ENCODE measurements at places on chromosomes 1 and 21.

- no peak for DNase-seq
Observed at GRCh38 chr1:183505454-183506089, 33.3 kb downstream of the SMG7 start.

DNA sequence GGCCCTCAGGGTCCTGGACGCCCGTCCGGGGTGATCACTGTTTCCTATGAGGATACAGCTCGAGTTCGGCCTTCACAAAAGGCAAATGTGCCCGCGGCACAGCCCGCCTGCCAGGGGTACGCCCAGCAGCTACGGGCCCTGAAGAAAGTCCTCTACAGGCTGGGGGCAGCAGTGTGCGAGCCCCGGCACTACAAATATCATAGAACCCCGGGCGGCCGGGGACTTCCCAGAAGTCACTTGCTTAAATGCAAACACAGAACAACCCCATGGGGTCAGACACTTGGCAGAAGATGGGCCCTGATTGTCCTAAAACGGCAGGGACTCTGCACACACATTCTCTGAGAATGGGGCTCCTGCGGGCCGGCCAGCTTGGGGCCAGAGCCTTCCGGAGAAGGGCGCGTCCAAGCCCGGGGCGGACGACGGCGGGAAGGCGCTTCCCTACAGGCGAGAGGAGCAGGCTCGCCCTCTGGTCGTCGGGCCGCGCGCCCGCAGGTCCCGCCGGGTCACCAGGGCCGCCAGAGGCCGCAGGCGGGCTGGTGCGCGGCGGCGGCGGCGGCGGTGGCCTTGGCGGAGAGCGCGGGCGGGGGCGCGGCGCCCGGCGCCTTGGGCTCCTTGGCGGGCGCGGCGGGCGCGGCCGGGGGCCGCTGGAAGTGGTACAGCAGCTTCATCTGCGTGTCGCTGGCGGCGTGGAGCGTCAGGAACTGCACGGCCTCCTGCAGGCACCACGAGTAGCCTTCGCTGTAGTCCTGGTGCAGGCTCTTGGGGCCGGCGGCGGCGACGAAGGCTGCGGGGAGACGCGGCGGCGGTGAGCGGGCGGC is 888 bp downstream of the HES5 start:
- no peak for DNase-seq

GRCh38 chr1:108000184-108000583 is 35.2 kb upstream of the VAV3 start:
- no peak for DNase-seq

GRCh38 chr1:202590126-202590525 is 120.1 kb downstream of the SYT2 start:
- DNase-seq = no peak

- DNase-seq = no peak
Observed at GRCh38 chr1:147236959-147237791, 5.3 kb upstream of the CHD1L start.

DNA sequence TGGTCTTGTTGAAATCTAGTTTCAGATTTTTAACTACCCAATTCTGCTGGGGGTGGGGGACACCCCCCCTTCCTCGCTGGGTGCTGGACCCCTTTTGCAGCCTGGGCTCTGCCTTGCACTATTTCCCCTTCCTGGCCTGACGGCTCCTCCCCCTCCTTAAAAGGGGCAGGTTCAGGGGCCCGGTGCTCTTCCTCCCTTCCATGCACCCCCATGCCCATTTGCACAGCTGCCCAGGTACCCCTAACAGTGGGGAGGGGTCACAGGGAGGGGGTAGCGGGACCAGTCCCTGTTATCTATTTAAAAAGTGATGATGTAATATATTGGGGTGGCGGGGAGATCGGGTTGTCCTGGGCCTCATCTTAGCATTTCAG is 15.3 kb downstream of the ZBTB7B start:
- no peak for DNase-seq

DNA sequence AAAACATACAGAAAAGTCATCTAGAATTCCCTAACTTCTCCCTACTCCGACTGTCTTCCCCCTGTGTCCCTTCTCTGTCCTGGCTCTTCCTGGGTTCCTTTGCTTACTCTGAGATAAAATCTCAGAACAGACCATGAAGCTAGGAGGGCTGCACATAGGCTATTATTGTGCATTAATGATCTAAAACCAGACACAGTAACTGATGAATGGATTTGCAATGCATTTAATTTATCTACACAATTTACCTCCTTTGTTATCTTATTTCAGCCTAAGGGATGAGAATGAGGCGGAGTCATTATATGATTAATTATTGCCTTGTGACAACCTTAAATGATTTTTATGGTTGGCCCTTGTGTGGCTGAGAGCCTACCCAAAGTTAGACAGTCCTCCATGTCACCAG is 14.5 kb downstream of the RHOU start:
- no peak for DNase-seq

DNA sequence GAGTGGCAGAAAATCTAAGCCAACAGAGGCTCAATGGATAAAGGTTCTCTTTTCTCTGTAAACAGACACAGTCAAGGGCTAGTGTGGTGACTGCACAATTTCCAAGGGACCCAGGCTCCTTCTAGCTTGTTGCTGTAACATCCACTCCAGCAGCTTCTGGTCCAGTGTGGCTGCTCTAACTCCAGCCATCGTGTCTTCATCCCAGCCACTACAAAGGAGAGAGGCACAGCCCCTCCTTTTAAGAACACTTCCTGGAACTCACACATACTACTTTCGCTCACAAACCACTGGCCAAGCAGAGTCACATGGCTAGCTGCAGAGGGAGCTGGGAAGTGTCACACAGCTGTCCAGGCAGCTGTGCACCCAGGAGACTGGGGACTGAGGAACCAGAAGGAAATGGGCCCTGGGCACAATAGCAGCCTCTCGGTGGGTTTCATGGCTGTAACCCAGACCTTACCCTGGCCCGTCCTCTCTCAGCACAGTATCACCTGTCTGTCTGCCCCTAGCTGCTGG is 188.6 kb upstream of the VAMP3 start:
- no peak for DNase-seq

GRCh38 chr21:41965461-41966013 is 11.7 kb upstream of the C2CD2 start:
- DNase-seq = no peak

DNA sequence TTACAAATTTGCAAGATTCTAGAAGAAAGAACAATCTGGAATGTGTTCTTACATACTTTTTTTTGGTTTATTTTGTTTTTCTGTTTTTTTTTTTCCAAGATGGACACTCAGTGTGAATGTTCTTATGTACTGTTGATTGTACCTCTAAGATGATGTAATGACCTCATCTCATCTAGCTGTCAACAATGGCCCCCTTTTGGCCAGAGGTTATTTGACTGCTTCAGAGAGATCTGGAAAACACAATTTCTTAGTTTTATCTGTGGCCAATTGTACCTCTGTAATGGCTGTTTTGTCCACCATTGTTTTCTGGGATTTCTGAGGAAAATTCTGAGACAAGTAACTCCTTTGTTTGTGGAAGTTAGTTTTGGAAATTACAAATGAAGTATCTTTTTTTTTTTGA is 38.9 kb downstream of the ST6GALNAC3 start:
- no peak for DNase-seq

DNA sequence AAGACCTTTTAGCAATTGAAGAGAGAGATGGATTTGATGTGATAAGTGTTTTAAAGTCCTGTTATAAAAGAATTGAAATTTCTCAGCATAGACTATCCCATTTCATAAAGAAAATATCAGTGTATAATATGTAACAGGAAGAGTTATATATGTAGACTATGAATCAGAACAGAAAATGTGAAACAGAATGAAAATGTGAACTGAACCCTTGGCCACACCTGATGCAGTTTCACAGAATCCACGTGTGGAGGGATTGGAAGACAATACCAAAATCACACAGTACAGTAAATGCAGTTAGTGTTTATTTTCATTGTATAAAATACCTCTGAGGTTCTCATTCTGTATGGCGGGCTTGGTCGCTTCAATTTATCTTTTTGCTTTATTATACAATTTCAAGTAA is 9.9 kb upstream of the SLAMF1 start:
- no peak for DNase-seq

- DNase-seq = no peak
Observed at GRCh38 chr1:22835636-22836319, 125.1 kb downstream of the EPHB2 start.

DNA sequence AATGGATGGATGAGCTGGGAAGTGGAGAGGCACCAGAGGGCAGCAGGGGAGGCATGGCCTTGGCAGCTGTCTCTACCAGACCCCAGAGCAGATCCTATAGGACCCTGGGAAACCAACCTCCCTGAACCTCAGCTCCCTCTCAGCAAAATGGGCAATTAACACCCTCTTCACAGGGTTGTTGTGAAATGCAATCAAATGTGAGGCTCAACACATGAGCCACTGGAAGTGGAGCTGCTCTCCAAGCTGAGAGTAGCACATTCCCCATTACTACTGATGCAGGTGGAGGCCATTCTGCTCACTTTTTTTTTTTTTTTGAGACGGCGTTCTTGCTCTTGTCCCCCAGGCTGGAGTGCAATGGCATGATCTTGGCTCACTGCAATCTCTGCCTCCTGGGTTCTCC is 6.5 kb upstream of the SYNC start:
- no peak for DNase-seq

- DNase-seq = no peak
Observed at GRCh38 chr1:230823426-230823825, 44.9 kb downstream of the C1orf198 start.

DNA sequence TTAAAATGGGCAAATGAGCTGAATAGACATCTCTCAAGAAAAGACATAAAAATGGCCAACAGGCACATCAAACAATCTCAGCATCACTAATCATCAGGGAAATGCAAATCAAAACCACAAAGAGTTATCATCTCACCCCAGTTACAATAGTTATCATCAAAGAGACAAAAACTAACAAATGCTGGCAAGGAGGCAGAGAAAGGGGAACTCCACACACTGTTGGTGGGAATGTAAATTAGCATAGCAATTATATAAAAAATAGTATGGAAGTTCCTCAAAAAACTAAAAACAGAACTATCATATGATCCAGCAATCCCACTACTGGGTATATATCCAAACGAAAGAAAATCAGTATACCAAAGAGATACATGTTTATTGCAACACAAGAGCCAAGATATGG is 68.7 kb downstream of the DENND1B start:
- no peak for DNase-seq

GRCh38 chr1:84946631-84947030 is 50.3 kb downstream of the MCOLN2 start:
- DNase-seq = no peak

DNA sequence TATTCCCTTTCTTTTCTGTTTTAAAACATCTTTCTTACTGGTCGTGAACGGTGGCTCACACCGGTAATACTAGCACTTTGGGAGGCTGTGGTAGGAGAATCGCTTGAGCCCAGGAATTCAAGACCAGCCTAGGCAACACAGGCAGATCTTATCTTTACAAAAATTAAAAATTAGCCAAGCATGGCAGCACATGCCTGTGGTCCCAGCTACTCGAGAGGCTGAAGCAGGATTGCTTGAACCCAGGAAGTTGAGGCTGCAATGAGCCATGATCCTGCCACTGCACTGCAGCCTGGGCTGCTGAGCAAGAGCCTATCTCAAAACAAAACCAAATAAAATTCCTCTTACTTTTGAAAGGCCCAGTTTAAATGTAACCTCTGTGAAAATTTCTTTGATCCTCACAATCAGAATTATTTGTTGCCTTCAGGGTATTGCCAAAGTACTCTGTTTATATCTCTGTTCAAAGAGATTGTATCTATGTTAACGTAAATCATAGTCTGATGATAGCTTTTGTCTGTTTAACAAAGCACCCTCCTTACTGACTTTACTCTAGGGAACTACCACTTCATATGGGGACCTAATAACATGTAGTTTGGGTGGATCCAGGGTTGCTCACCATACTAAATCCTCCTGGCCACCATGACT is 71.6 kb downstream of the RERE start:
- DNase-seq = no peak

DNA sequence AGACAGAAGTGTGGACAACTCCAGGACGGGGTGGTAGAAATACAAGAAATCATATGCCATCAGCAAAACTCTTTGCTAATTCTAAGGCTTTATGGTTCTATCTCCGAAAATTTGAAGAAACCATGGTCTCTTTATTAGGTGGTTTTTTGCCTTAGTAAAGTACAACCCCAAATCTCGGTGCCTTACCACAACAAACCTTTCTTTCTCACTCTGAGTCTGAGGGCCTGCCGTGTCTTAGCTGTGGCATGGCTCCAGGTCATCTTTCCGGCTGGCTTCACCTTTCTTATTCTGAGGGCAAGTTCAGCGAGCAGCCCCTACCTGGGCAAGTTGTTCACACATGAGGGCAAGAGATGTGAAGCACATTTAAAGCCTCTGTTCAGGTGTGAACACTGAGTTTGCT is 280.6 kb downstream of the TTLL7 start:
- DNase-seq = no peak

GRCh38 chr1:201154389-201155165 is at the start of gene TMEM9:
TMEM9 (minus strand) TSS chr1:201154474; CDS start chr1:201153923, 551 bp downstream.
- peak; percentile 97 for DNase-seq
